Stimulated activated memory B cell treated with anti-CD40 and anti-IgM and Interleukin-4, amounts not matched to agents 10 μg/mL and 1 μg/mL and 100 μg/mL, for 72 hours (primary cell): ENCODE measurements at places on chromosomes 16 and 17.

DNA sequence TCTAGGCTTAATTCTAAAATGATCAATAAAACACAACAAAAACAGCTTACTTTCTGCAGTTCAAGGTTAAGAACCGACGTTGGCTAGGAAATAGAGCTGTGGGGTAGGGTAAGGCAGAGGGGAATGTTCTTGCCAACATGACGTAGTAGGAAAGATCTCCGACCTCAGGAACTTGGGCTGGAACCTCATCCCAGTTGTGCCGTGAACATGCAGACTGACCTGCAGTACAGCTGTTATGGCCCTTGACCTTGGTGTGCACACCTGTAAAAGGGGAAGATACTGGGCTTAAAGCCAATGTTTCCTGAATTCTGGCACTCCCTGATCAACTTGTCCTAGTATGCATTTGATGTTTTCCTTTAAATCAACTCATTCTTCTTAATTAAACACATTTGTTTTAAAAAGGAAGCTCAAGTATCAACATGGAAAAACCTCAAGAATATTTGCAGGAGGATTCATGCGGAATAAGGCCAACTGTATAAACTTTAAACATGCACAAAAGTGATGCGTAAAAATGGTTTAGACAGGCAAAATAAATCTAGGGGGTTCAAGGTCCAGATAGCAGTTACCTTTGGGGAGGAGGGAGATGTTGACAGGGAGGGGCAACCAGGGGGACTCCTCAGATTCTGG lies 14.2 kb upstream of the SLC6A2 start:
- ATAC-seq: no peak

DNA sequence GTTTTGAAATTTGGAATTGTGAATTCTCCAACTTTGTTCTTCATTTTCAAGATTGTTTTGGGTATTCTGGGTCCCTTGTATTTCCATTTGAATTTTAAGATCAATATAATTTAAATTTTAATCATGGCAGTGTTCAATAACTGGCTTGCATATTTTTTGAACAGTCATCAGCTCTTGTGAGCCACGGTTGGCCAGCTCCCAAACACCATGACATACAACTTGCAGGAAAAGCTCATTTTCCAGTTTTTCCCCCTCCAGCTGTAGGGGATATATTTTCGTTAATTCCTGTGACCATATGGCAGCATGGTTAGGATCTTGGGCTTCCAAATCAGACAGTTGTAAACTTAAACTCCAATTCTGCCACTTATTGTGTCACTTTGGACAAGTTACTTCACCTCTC lies 690.1 kb downstream of the WWOX start:
- no peak for ATAC-seq

DNA sequence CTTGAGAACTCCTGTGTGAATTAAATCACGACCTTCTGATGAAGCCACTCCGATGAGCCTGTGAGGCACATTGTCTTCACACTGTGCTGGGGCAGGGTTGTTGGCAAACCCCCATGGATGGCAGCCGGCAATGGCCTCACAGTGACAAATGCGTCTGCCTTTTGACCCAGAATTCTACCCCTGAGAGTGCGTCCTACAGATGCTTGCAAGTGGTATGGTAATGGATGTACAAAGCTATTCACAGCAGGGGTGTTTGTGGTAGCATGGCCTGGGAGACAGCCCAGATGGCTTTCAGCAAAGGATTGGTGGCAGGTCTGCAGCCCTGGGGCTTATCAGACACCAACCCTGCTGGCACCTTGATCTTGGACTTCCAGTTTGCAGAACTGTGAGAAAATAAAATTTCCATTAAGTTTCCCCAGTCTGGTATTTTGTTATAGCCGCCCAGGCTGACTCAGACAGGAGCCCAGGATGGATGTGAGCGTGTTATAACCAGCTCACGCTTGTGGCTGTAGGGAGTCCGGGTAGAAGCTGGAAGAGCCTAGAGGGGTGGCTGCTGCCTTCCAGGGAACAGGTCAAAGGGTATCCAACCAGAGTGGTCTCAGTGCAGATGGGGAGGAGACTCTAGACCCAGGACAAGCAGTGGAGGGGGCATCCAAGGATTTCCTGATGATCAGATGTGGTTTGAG lies 10.1 kb downstream of the AFMID start:
- ATAC-seq: no peak

GRCh38 chr17:21169496-21169895 lies 42.7 kb downstream of the DHRS7B start:
- no peak for ATAC-seq

GRCh38 chr16:14549789-14550153 lies 80.3 kb downstream of the PARN start:
- no peak for ATAC-seq

DNA sequence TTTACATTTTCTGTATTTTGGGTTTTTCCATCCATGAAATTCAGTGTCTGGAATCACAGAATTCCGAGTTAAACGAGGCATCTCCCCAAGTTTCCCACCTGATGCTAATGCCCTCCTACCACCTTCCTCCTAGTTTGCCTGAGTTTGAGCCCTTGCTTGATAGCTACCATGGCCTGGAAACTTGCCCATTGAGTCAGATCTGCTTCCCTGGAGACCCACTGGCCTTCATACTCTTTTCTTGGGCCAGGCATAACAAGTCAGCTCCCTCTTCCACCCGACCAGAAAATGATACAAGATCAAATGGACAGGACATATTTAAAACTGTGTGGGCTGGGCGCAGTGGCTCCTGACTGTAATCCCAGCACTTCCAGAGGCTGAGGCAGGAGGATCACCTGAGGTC lies 10.2 kb downstream of the SETD1A start:
- ATAC-seq: no peak

- ATAC-seq: no peak
Observed at GRCh38 chr17:14048169-14048568, 21.1 kb upstream of the COX10 start.

DNA sequence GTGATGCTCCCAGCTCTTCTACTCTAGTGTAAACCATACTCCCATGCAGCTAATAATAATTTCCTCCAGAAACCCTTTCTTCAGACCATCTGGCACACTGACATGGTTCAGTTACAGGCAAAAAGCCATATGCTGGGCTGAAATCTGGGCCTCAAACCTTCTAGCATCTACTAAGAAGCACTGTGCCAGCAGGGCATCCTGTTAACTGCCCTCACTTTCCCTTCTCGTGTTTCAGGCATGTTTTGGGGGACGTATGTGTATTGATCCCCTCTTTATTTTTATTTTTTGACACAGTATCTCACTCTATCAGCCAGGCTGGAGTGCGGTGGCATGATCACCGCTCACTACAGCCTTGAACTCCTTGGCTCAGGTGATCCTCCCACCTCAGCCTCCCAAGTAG lies 33.3 kb downstream of the STAT5A start:
- no peak for ATAC-seq

DNA sequence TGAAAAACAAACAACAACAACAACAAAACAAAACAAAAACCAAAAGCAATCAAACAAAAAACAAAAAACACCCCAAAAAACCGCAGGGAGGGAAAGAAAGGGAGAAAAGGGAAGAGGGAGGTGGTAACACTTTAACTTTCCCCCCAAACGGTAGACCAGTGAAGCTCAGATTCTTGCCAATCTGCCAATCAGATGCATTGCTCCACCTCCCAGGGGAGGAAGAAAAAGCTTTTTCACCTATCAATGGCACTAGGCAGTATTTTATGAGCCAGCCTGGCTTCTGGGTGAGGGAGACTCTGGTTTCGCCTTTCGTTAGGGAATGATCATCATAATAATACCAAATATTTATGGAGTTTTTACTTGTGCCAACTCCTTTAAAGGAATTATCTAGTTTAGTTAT lies 94.1 kb downstream of the GPR139 start:
- no peak for ATAC-seq

GRCh38 chr16:11950388-11950787 lies 8.5 kb upstream of the NPIPB2 start:
- ATAC-seq: no peak

- no peak for ATAC-seq
Observed at GRCh38 chr16:53911513-53911912, 207.6 kb downstream of the FTO start.

GRCh38 chr16:87441886-87442580 lies 49.9 kb downstream of the MAP1LC3B start:
- ATAC-seq: no peak
